ENCODE measurements at places on chromosomes 2 and 18. TPM values are rescaled to one million over a fixed set of nuclear protein-coding genes. Genes with fewer than 3 reads are reported as not detected.

The SMYD1 gene
- total RNA-seq: 15.7 TPM

The M1AP gene
- total RNA-seq: 0.99 TPM

The KIF1A gene
- 0.89 TPM for total RNA-seq

The NOL4 gene
- total RNA-seq: 1.3 TPM

The CDH7 gene
- total RNA-seq: 0.79 TPM

The DUSP2 gene
- total RNA-seq: 59.4 TPM

The SCG2 gene
- total RNA-seq: 0.20 TPM

The SPATA3 gene
- total RNA-seq: not detected

The IL1R1 gene
- total RNA-seq: 20.3 TPM

The CBLN2 gene
- total RNA-seq: 2.0 TPM

The NEU4 gene
- 0.30 TPM for total RNA-seq

The PLCD4 gene
- total RNA-seq: 2.8 TPM

The RNU2-63P gene
- not detected for total RNA-seq

The KIAA2012 gene
- 0.10 TPM for total RNA-seq
